Stimulated activated CD8-positive, alpha-beta memory T cell treated with anti-CD3 and anti-CD28 coated beads, Interleukin-7, amount 100 ng/mL, for 1 hour (primary cell): ENCODE measurements at places on chromosomes 1 and 21.

DNA sequence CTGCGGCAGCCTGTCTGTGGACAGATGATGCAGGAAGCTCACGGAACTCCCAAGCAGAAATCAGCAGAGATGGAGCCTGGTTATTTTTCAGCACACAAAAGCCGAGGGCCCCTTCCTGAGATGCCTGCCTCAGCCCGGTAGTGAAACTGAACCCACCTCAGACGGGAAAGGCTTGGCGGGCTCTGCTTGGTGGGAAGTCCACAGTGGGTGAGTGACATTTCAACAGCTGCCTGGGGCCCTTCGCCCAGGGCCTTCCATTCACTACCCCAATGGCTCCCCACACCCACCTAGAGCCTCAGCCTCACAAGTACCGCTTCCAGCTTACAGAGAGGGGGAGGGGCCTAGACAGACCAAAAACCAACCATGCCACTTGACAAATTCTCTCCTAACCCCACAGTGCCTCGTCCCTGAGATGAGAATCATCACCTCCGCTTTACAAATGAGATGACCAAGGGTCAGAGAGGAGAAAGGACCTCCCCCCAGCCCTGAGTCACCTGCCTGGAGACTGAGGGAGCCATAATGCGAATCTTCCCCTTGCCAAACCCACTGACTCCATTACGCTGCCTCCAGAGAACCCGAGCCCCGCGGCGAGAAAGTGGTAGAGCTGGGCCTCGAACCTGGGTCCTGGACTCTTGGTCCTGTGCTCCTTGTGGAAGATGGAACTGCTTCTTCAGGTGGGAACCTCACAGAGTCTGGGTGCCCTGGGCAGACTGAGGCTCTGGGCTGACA, 3.4 kb upstream of the ECE1 start:
- peak; percentile 23 for DNase-seq

DNA sequence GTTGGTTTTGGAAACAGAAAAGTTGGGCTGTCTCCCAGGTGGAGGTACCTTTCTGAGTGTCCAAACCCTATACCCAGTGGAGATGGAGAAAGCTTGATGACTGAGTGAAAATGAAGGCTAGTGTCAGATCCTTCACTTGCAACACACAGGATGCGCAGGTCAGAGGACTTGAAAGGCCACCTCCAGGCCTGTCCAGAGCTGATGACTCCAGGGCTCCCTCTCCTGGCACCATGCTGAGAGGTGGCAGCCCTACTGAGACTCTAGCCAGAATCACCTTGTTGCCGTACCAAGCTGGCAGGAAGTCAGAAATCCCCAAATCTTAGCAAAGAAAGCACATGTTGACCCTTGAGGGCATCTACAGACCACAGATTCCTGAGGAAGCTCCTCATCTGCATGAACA, 16.4 kb downstream of the KNCN start:
- no peak for DNase-seq

DNA sequence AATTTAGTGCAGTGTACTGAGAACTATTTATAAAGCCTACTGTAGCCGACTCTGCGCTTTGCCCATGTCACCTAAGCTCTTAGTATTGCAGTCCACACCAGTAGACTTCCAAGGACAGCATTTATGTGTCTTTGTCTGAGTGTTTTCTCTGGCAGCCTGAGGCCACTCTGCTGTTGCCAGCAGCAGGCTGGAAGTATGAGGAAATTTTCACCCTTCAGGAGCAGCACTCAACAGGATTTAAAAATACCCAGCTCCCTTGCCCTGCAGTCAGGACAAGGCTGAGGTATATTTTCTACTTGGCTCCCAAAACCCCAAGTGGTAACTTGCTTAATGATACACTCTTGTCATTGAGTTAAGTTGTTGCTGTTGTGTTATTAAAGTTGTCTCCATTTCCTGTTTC, 230.1 kb downstream of the SRGAP2C start:
- DNase-seq: no peak

- DNase-seq: no peak
Measured at GRCh38 chr1:205521686-205522085, 17.2 kb downstream of the CDK18 start.

DNA sequence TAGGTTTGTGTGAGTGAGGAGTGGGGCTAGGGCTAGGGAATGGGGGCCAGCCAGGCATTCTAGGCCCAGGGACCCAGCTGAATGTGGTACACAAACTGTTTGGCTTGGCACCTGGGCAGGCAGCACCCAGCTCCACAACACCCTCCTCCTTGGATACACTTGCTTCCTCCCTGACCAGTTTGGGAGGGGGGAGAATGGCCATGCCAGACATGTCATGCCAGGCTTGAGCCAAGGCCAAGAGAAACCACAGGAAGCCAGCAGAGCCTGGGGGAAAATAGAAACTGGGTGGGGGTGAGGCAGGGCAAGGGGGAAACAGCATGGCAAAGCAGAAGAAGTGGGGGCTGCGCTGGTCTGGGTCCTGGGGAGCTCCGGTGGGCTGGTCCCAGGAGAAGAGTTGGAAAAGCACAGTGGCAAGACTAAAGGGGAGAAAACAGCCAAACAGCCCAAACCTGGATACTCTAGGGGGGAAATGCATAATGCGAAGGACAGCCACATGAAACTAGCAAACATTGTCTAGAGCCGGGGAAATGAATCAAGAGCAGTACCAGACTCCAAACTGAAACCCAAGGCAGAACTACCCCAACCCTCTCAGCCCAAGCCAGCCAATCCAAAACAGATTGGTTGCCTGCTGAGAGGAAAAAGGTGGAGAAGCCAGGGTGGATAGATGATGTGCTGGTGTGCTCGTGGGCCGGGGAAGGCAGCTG, 47.9 kb downstream of the LGR6 start:
- no peak for DNase-seq

- DNase-seq: no peak
Measured at GRCh38 chr1:52253421-52253820, 111.5 kb downstream of the ZFYVE9 start.

DNA sequence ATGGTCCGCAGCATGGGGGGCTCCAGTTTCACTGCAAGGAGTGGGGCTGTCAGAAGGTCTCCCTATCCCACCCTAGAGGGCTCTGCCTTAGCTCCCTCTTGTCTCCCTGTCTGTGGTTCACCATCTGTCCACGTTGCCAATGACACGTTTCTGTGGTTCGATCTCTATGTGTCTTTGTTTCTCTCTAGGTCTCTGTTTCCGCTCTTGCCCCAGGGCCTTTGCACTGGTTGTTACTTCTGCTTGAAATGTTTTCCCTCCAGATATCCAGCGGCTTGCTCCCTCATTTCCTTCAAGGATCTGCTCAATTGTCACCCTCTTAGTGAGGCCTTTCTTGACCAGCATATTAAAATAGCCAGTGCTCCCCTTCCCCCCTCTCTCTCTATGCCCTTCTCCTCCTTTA, 8.5 kb upstream of the MRPS15 start:
- no peak for DNase-seq

DNA sequence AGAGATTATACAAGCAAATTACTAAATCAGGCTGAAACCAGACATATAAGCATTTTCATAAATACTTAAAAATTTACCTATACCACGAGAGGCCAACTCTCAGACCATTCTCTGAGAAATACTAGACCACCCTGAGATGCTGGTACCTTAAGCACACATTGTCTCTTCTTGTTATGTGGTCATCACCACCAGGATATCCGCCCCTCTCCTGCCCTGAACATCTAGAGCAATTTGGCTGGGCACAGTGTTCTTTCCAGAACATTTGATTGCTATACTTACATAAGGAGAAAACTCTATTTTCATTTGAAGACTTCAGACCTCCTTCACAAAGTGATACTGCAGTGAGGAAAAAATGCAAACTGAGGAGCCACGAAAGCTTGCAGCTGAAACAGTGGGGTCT, 36.2 kb upstream of the DUSP10 start:
- no peak for DNase-seq

DNA sequence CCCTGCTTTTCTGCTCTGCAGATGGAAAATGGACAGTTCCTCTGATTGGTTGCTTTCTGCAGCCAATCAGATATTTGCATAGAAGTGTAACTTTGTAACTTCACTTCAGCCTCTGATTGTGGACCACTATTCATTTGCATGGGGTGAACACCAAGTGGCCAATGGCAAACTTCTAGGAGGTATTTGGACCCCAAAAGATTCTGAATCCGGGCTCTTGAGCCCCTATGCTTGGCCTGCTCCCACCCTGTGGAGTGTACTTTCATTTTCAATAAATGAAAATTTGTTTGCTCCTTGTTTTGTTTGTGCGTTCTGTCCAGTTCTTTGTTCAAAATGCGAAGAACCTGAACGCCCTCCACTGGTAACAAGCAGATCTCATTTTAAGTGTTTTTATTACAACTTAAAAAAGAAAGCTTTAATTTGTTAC, 6.4 kb upstream of the GSTM4 start:
- DNase-seq: no peak

GRCh38 chr1:109243221-109243620, 6.1 kb upstream of the CELSR2 start:
- DNase-seq: no peak

DNA sequence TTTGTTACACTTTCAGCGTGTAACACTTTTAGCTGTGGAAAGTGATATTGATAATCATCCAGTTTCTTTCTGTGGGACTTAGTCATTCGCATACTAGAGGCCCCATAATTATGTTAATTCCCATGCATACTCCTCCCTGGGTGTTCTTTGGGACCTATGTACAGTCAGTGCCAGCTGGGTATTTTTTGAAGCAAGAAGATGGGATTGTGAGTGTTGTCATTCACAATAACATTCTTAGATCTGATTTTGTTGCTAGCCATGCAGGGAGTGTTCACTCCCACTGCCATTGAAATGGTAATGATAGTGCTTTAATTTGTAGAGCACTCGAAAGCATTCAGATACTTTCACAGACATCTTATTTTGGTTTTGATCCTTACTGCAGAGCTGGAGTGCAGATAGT, 11.6 kb downstream of the SARS1 start:
- no peak for DNase-seq

DNA sequence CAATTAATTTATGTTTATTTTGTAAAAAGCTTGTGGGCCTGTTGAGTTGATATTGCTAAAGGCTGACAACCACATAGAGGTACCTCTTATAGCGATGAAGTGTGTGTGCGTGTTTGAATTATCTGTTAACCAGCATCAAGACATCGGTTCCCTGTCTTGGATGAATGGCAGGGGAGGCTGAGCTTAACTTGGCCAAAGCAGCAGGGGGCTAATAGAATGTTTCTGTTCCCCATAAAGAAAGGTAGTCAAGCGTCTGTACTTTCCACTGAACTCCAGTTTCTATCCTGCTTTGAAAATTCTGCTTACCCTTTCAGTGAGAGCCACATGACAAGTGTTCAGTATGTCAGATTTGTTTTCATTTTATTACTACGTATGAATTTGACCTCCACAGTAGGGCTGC, 63.0 kb downstream of the ROR1 start:
- DNase-seq: no peak

GRCh38 chr1:1290238-1290731, 10.0 kb downstream of the SCNN1D start:
- no peak for DNase-seq

DNA sequence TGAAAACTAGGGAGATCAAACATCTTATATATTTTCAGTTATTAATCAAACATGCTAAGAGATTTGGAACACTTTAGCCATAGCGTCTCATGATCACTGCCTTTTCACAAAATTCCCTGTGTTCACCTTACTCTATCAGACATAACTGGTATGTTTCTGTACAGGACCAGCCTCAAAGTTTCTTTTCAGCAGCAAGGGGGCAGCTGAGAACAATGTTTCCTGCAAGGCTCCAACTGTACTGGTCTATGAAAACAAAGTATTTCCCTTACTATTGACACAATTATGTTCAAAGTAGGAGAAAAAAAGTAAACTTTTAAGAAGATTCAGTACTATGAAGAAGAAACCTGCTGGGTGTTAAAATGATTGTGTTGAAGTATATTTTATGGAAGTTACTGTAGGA, 98.5 kb downstream of the ATF6 start:
- DNase-seq: no peak

DNA sequence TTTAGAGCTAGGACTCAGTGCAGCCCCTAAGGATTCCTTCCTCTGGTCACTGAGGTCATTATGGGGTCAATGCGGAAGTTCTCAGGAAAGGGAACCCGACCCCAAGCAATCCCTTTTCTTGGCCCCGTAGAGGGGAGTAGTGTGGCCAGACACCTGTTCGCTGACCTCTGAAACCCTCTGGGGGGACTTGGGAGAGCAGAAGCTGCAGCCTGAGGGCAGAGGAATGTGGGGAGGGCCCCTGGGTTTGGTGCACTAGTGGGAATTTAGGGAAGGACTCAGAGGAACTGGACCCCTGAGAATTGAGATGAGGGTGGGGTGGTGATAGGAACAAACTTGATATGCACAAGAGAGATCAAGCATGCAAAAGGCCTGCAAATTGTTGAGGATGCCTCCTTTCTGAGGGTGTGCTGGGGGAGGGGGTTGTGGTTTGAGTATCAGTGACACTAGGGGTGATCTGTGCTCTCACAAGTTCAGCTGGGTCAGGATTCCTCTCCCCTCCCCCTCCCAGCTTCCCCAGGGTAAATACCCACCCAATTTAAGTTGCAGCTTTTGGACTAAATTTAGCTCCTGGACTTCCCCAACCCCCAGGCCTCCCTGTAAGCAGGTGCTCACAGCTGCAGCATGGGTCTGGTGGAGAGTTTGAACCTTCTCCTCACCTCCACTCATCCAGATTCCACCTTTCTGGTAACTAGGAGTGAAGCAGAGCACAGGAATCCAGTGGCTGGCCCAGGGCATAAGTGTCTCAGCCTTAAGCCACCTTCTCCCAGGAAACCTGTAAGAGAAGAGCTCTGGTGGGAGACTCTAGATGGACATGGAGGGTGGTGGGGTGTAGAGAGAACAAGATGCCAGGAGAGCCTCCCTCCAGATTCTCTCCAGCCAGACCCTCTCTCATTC, 13.5 kb downstream of the ADAMTSL4 start:
- no peak for DNase-seq

DNA sequence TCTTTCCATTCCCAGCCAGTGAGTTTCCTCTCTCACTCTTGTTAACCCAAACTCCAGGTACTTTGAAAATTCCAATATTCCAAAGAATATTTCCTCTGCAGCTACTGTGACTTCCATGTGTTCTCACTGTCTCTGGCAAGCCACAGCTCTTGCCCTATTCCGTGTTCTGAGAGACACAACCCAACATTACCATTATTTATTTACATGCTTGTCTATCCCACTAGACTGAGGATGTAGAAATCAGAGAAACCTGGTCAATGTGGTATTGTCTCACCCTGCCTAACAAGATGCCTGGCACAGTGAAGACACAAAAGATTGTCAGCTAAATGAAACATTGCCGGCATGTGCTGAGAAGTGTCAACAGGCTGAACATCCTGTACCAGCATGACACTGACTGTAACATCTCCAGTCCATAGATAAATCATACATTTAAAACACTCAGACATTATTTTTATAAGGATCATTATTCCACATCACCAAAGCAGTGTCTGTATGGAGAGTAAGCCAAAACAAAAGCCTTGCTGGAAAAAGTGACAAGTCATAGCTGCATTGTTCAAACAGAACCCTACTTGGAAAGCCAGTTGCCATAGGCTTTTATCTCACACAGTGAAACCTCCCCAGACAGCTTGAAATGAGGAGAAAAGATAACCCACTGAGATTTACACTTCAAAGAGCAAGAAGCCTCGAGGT, 72.3 kb downstream of the SIPA1L2 start:
- no peak for DNase-seq

GRCh38 chr1:55168353-55168752, 46.8 kb downstream of the USP24 start:
- DNase-seq: no peak
